ENCODE measurements at places on chromosomes 5 and 9.

DNA sequence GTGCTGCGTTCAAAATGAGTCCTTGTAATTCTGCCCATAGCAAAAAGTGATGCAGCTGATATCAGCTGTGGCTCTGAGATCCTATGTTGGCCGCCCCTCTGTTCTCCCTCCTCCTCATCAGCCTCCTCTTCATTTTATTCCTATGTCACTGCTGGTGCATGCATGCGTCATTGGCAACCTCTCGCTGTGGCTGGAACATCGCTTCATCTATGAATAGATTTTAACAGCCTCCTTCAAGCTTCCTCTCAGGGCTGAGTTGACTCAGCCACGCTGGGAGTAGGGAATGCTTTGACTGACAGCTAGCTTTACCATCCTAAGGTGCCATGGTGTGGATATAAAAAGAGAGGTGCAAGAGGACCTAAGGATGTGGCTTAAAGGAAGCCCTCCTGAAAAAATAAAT, 303.5 kb downstream of the PLK2 start:
- DNase-seq = no peak

DNA sequence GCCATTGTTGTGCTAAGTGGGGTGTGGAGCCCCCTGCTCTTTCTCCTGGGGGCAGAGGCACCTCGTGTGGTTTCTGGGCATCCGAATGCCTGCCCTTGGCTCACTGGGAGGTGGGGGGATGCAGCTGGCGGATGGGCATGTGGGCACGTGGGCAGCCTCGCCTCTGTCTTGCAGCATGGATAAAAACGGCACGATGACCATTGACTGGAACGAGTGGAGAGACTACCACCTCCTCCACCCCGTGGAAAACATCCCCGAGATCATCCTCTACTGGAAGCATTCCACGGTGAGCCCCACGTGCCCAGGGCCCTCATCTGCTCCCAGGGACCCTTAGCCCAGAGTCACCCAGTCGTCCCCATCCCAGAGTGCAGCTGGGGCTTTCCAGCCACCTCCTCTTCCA, 25.3 kb downstream of the PTGES2 start:
- DNase-seq = no peak

DNA sequence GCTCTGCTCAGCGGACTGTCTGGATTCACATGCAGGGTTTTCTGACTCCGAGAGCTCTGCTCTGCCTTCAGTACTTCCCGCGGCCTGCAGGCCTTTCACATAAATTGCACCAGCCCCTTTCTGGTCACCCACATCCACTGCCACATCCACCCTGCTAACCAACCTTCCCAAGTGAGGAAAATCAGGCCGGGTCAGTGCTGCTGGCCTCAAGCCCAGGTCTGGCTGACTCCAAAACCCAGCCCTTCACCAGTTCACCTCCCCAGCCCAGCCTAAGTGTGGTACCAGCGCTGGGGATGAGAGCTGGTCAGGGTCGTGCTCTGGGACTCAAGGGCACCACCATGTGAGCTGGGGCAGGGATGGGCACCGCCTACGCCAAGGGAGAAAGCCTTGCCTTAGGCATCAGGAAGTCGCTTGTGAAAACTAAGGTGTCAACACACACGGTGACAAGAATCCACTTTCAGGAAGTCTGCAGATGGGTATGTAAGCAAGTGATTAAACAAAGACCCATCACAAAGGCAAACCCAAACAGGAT, 12.3 kb downstream of the LMAN2 start:
- peak; percentile 53 for DNase-seq

GRCh38 chr9:91191411-91192380, 170.0 kb downstream of the AUH start:
- DNase-seq = no peak

DNA sequence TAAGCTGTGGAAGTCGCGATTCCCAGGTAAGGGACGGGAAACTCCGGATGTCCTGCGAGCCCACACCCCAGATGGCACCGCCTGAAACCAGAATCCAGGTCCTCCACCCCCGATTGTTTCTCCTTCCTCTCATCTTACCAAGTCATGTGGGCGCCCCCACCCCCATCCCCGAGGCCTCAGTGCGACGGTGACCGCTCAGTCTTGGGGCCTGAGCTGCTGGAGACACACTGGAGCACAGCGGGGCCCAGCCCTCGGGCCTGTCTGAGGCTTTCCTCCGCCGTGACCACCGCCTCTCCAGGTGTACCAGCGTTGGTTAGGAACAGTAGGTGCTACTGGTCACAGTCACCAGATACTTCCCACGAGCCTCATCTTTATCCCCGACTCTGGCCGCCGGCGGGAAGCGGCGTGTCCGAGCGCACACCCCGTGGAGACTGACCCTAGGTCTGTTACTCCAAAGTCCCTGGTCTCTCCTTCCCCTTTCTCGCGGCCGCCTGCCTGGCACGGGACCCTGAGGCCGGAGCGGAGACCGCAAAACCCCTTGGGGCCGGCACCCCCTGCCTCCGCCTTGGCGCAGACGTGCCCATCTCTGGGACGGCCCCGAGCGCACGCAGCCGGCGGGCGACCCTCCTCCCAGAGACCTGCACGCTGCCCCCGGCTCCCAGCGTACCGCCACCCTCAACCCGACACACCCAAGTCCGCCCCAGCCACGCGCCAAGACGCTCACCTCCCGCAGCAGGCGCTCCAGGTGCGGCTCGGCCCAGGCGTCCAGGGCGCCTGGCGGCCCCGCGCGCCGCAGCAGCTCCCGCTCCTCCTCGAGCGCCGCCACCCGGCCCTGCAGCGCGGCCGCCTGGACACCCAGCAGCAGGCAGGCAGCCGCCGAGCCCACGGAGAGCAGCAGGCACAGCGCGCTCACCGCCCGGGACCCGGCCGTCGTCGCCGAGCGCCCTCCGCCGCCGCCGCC, 733 bp downstream of the COL23A1 start:
- peak; percentile 65 for DNase-seq

DNA sequence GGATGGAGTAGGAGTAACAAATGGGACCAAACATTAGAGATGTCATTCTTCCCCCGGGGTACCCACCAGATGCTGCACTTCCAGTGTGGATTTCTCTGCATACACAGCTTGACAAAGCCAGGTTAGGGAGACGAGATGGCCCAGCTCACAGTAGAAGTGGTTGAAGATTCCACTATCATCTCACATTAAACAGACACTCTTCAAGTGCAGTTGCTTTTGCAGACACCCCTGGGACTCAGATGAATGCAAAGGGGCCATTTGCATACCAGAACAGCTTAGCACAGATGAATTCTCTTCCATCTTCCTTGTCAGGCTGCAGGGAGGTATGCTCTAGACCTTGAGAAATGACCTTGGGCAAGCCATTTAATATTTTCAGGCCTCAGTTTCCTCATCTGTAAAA, 12.6 kb upstream of the C5orf58 start:
- peak; percentile 18 for DNase-seq

- peak; percentile 9 for DNase-seq
These were observed 19.7 kb downstream of the RIOK2 start for GRCh38 chr5:97163360-97163764.

DNA sequence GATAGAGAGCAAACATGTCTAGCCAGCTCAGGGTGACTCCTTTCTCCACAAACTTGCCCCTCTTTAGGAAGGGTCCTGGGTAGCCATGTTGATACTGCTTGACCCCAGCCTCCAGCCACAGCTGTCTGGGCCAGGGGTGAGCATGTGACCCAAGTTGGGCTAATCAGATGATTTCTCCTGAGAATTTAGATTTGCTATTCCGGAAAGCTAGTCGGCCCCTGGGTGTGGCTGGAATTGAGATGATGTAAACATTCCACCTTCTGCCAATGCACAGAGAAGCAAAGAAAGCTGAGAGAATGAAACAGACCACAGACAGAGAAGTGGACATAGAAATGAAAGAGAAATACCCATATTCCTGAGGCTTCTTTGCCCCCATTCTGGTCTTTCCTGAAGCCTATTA, 17.8 kb upstream of the B4GALT1 start:
- DNase-seq = no peak

DNA sequence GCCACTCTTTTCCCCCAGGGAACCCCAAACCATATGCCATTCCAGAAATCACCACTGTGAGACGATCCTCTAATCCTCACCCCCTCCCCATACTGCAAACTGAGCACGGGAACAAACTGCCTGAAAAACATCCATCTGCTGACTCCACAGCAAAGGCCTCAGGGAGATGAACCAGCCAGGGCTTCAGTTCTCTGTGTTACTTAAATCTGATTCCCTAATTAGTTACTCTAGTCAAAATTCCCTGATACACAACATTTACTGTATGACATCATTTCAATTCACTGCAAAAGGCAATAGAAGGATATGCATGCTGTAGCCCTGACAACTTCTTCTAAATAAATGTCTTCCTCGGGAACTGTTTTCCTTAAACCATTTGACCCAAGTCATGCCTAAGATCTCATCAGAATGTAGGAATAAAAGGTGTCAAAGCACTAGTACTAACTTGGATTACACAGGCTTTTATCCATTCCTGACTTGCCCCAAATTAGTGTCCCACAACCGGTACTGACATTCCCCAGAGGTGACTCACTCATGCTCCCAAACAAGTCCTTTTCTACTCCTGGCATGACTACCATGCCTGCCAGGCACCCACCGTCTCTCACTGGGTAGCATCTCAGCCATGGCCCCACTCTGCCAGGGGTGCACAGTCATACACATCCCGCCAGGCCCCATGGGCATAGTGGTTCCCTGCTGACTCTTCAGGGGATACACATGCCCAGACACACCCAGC, 35.0 kb downstream of the MTX3 start:
- DNase-seq = peak; percentile 82

DNA sequence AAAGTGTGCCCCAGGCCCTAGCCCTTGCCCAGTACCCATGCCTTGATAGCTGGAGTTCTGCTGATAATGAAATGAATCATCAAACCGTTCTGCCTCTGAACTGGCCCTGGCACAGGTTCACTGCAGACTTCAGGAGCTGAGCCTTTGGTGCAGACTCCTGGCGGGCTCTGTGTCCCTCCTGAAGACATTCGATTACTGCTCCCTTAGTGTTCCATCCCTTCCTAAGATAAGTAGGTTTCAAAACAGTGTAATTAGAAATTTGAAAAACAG, 97.2 kb downstream of the MVB12B start:
- DNase-seq = no peak

DNA sequence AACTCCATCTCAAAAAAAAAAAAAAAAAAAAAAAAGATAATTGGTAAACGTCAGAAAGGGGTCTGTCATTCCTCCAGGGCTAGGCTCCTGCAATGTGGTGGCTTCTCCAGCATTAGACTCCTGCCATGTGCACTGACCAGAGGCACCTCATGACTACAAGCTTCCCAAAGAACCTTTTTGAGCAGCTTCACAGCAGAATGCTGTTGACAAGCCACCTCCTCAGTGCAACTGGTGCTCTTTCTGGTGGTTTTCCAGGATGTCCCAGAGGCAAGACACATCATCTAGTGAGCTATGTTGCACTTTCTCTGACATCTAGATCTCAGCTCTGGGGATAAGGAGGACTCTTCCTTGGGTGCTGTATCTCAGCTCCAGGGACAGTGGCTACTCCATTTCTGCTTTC, 11.6 kb downstream of the RPL37 start:
- DNase-seq = peak; percentile 36

- DNase-seq = no peak
These were observed 72.5 kb downstream of the EPB41L4A start for GRCh38 chr5:112346411-112347044.

GRCh38 chr5:132435447-132435846, 55.1 kb downstream of the IRF1 start:
- DNase-seq = no peak

DNA sequence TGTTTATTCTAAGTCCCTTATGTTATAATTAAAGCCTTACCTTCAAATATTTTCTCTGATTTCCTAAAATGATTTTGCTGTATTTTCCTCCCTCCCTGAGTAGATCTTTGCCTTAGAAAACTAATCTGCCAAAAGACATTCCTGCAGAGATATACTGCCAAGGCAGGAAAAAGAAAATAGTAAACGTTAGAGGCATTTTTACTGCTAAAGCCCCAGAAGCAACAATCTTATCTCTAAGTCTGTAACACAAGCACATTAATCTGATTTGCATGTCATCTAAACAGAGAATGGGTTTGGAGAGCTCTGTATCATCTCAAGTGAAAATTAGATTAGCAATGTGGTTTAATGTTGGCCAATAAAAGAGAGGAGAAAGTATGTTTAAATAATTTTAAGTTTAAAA, 847.7 kb downstream of the MAT2B start:
- peak; percentile 82 for DNase-seq

GRCh38 chr9:123960965-123961364, 31.0 kb upstream of the DENND1A start:
- peak; percentile 22 for DNase-seq

DNA sequence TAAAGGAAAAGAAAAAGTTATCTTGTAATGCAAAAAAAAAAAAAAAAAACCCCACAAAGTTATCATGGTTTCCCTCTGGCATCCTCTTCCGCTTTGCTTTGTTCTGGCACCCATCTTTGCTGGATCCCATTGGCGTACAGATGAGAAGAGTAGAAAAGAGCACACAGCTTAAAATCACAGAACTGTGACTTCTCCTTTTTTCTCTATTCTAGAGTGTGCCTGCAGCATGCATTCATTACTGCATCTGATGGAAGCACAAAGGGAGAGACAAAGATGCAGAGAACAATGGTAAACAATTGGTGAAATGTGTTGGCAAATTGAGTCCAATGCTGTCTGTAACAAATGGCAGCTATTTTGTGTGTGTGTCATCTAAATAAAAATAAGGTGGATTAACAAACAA, 440.8 kb upstream of the PIK3R1 start:
- no peak for DNase-seq

DNA sequence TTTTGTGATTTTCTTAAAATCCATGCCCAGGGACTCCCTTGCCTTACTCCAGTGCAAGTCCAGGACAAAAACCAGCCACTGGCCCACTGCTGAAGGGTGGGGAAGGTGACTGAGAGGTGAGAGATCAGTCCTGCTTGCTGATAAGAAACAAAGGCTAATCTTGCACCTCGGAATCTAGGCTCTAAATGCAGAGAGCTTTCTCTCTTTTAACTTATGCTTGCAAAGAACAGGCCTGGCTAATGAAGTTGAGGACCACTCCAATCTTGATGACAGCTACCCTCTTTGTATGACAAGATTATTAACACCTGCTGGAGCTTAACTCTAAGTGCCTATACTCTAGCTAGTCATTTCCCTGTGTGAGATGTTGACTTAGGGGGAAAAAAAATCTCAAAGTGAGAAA, 8.8 kb downstream of the TLE1 start:
- peak; percentile 89 for DNase-seq

DNA sequence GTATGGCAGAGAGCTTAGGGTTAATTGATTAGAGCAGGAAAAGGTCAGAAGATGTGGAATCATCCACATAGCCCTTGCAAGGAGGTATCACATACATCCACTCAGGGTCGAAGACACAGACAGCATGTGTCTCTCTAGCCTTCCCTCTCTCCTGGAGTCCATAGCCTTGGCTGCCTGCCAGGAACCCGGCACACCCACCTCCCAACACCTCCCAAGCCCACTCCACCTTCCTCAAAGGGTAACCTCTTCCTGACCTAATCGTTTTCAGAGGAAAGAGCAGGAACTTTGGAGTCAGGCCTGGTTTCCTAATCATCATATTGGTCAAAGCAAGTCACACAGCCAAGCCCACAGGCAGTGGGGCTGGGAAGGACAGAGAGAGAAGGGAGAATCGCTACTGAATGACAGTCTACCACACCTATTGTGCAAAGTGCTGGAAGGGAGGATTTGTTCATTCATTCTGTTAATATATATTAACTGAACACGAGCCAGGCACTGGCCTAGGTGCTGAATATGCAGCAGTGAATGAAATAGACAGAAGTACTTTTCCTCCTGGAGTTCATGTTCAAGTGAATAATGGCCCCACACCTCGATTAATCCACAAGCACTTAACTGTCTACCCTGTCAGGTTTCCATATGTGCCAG, 107.8 kb downstream of the KCNIP1 start:
- DNase-seq = no peak
